ENCODE measurements at places on chromosomes 7 and 10.

DNA sequence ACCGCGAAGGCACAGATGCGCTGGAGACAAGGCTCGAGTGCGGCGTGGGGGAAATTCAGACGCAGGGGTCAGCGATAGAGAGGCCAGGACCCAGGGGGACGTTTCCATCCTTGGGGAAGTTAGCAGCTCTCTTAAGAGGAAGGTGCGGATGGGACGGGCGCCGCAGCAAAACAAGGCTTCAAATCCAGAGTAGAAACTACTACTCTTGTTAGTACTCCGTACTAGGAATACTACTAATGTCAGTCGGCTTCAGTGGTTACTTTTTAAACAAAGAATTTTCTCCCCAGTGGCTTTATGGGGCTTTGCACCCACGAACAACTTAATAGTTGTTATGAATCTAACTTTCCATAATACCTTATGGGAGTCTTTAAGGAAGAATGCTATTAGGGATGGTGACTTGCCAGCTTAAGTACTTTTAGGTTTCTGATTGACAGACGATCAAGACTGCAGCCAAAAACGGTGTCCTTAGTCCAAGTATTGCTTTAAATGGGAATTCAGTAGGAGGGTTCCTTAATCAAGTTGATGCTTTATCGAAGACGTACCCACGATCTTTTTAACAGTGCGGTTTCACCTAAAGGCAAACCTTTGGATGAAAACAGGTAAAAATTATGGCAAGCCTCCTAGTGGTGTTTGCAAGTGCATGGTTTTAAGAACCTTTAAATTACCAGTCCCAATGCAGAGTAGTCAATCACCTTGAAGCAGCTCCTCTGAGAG lies 812 bp upstream of the IDE start:
- peak; percentile 57 for DNase-seq

DNA sequence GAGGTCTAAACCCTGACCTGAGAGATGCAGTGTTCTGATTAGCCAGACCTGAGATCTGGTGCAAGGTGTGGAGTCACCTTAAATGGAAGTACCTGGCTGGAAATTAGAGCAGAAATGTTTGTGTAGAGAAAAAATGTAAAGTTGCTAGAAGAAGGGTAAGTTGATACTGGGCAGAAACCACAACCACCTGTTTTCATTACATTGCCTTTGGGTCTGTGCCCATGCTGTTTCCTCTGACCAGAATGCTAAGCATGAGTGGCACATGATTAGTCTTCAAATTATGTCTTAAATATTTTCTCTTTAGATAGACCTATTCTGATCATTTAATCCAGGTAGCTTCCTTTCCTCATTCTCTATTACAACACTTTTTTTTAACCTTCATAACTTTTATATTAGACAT lies 69.0 kb downstream of the CASD1 start:
- DNase-seq = no peak

DNA sequence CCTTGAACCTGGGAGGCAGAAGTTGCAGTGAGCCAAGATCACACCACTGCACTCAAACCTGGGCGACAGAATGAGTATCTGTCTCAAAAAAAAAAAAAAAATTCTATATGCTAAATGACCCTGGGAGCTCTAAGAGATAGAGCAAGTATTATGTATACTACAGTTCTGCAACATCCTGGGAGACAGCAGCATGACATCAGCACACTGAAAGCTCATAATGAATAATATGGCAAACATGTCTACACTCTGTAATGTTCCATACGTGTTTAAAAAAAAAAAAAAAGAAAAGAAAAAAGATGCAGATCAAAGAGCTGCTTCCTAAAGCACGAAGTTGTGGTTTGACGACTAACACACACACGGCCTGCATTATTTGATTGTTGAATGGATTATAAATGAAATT lies 72.5 kb downstream of the CUL2 start:
- no peak for DNase-seq

GRCh38 chr10:77820349-77820748 lies 106.2 kb downstream of the DLG5 start:
- DNase-seq = no peak

DNA sequence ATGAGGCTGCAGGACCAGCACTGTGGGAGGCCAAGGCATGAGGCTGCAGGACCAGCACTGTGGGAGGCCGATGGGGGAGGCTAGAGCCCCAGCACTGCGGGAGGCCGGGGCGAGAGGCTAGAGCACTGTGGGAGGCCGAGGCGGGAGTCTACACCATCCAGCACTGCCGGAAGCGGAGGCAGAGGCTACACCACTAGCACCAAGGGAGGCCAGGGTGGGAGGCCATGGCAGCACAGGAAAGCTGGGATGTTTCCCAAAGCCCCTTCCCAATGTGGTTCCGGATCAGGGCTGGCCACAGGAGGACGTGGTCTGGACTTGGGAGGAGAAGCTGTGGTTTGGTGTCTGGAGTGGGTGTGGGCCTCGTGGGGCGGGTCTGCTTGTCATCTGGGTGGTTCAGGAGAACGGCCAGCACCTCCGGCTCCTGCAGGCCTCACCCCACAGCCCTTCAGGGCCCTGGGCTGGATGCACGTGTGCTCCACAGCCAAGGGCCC lies 43.6 kb downstream of the PDGFA start:
- DNase-seq = no peak

- DNase-seq = no peak
Observed at GRCh38 chr10:28503114-28503513, 29.8 kb upstream of the WAC start.

DNA sequence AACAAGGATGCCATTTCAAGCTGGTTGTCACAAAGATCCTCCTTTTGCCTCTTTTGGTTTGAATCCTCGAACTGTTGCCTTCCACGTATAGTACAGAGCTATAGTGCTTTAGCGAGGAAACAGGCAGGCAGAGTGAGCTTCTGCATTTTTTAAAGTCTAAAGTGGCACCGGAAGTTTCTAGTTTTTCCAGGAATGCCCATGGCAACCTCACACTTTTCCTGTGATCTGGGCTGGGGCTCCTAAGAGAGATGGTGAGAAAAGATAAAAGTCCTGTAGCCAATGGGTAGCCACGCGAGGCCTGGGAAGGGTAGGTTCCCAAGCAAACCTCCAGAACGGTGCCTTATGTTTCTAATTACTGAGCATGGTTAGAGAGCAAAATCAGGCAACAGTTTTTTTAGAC lies 76.7 kb downstream of the CALD1 start:
- no peak for DNase-seq

DNA sequence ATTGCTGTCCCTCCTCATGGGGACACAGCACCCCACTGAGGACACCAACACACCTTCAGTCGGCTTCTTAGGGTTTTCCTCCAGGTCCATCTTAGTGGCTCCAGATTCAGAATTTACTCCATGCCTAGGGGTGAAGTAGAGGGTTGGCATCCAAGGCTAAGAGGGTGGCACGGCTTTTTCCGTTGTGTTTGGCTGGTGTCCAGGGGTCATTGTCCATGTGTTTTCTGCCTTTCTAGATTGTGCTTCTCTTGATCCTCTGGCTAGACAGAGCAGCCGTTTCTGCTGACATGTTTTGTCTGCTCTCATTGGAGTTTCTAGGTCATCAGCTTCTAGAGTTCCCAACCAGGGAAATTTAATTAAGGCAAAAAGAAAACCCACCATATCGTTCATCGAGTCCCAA lies 291.6 kb upstream of the CELF2 start:
- no peak for DNase-seq

DNA sequence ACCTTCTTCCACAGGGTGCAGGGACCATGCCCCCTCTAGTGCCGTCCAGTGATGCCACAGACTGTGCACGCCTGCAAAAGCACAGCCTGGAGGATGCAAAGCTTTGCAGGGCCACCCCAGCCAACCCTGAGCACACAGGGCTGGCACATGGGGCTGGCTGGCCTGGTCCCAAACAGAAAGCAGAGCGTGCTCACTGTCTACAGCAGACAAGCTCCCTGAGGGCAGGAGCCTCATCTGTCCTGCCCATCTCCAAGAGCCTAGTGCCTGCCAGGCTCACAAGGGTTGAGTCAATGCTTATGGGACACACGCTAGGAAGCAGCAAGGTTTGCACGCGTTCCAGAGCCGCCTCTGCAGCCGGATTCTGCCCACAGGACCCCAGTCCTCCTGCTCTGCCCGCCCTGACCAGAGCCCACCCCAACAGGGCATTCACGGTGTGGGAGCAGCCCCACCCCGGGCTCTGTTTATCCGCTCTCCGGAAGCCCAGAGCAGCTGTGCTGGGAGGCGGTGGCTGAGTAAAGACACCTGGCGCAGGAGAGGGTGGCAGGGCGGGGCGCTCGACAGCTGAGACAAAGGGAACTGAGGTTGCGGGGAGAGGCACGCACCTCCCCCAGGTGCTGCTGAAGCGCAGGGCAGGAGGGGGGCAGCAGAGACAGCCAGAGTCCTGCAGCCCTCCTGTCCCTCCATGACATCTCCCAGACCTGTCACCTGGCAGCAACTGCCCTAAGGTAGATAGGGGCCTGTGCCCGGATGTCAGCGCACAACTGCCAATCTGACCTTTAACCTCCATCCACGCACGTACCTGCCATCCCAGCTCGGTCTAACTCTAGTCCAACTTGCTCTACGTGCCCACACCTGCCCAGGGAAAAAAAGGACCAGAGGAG lies 4.3 kb downstream of the KCNH2 start:
- DNase-seq = no peak

- no peak for DNase-seq
Observed at GRCh38 chr10:108388706-108389105, 1224.2 kb upstream of the SORCS1 start.

DNA sequence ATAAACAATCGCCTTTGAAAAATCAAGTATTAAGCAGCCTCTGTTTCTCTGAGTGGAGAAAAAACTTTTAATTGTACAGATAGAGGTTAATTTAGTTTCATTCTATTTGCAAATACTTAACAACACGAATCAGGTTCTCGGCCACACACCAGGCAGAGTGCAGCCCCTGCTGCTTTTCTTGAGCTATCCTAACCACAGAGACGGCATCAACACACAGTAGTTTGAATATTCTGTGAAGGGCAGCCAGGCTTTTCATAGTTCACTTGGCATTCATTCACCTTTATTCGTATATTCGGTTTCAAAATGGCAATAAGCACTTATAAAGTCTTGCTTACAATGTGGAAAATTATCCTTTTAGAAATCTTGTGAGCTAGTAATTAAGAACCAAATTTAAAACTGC lies 5.7 kb downstream of the ADARB2 start:
- DNase-seq = no peak

GRCh38 chr10:133163889-133164815 lies 4.1 kb downstream of the KNDC1 start:
- DNase-seq = no peak

GRCh38 chr10:82242778-82243177 lies 367.8 kb downstream of the NRG3 start:
- no peak for DNase-seq

DNA sequence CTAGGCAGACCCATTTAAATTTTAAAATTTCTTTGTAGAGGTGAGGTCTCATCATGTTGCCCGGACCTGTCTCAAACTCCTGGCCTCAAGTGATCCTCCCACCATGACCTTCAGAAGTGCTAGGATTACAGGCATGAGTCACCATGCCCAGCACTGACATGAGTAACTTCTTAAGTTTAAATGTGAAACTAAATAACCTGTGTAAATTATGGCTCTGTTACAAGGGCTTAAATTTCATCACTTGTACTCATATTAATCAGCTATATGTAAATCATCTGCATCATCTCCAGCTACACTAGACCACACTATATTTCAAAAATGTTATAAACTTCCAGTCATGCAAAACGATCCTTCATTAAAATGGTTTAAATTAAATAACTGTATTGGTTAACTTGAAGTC lies 56.1 kb downstream of the ATAD1 start:
- peak; percentile 57 for DNase-seq

DNA sequence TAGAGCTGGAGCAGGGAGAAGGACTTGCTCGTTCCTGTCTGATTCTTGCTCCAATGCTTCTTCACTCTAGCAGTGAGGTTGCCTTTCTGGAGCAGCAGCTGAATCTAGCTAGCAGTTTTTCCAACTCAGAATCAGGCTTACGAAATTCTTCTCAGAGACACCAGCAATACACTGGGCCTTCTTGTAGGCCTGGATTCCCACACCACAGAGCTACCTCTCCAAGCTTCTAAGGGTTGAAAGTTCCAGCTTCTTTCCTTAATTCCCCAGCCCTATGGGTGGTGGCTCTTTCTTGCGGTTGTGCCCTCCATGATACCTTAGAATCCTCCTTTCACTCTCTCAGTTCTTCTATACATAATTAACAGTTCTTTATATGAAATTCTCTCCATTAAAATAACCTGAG lies 586.6 kb downstream of the INHBA start:
- DNase-seq = no peak

- no peak for DNase-seq
Observed at GRCh38 chr7:110051372-110051771, 1039.6 kb upstream of the LRRN3 start.

GRCh38 chr7:30521532-30521931 lies 16.9 kb upstream of the GGCT start:
- DNase-seq = peak; percentile 39

- no peak for DNase-seq
Observed at GRCh38 chr7:3860932-3861331, 559.9 kb downstream of the SDK1 start.

GRCh38 chr7:112748381-112748780 lies 41.8 kb downstream of the TMEM168 start:
- peak; percentile 2 for DNase-seq

DNA sequence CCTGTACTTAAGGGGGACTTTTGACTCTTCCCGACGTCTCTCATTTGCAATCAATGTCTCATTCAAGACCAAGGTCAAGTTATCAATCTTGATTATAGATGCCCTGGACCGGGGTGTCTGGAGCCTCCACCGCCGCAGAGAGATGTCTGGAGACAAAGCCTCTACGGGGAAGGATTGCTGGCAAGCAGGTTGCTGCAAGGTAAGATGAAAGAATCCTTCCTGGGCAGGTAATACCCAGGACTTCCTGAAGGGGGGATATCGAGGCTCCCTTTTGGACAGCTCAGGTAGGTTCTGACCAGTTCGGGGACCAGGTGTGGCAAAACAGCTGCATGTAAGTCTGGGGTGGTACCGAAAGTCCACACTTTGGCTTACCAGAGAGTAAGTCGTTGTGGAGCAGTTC lies 12.5 kb upstream of the CUX1 start:
- DNase-seq = no peak

GRCh38 chr10:127576740-127577161 lies 27.6 kb downstream of the NPS start:
- DNase-seq = no peak

GRCh38 chr10:27192284-27192683 lies 37.1 kb downstream of the MASTL start:
- DNase-seq = peak; percentile 92

- DNase-seq = no peak
Observed at GRCh38 chr7:96910486-96910885, 94.9 kb upstream of the DLX6 start.

DNA sequence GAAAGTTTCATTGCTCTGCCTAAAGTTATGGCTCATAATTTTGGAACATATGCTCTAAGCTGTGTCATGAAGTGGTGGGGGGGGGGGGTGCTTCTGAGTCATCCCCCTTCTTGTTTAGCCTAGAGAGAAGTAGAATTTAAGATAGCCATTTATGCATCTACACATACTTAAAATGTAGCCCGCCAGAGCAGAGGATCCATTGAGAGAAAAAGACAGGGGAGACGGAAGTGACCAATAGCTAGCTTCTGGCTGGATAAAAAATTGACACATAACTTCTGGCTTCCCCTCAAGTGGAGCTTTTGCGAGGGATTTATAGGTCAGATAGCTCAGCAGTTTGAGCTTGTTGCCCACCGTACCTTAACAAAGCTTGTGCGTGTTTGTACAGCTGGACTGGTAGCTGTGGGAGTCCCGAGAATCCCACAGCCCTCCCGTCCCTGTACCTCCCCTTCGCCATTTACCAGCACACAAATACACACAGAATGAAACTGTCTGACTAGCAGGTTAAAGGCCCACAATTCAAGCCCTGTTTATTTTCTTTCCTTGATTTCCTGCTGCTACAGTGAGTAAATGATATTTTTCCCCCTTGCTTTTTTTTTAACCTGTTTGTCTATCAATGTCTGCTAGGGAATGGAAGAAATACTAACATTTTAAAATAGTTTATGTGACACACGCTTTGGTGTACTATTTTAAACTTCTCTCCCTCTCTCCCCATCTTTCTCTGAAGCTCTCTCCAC lies 232.6 kb upstream of the FERD3L start:
- DNase-seq = peak; percentile 6

All from HFFc6 (cell line).